Pancreas (tissue), 10 donors: ENCODE measurements at places on chromosomes 7 and 10. TPM values are rescaled to one million over a fixed set of nuclear protein-coding genes. Genes with fewer than 3 reads are reported as not detected.

GRCh38 chr10:124668517-124669051 is 75.6 kb downstream of the FAM53B start:
- H3K4me1 ChIP-seq: no peaks in the 10 kb centered on the region
- DNase-seq: no peak
- H3K36me3 ChIP-seq: no peaks in the 10 kb centered on the region
- no peak overlapping the region for H3K27ac ChIP-seq
- H3K4me3 ChIP-seq: no peak overlapping the region
- H3K27me3 ChIP-seq: no peaks in the 10 kb centered on the region

- no peaks in the 10 kb centered on the region for H3K36me3 ChIP-seq
- no peak overlapping the region for H3K4me3 ChIP-seq
- H3K27ac ChIP-seq: no peak overlapping the region
- H3K27me3 ChIP-seq: no peaks in the 10 kb centered on the region
Measured at GRCh38 chr10:71893920-71894319, 42.9 kb upstream of the PSAP start.

DNA sequence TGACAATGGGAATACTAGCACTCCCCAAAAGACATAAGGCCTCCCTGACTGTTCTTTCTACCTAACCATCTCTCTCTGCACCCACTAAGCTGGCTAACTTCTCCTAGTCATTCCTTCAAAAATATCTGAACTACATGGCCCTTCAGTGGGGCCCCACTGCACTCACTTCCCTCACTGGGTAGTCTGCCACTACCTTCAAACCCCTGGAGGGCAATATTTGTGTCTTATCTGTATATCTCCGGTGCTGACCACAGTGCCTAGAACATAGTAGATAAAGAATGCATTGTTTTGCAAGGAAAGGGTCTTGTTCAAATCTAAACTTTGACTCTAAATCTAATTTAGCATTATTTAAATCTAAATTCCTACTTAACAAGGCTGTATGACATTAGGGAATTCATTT is 44.3 kb downstream of the CACUL1 start:
- DNase-seq: no peak
- H3K27ac ChIP-seq: no peak overlapping the region
- no peaks in the 10 kb centered on the region for H3K4me1 ChIP-seq
- H3K4me3 ChIP-seq: no peak overlapping the region

GRCh38 chr10:26381986-26382385 is 56.2 kb upstream of the APBB1IP start:
- no peak overlapping the region for H3K4me3 ChIP-seq
- no peak overlapping the region for H3K27ac ChIP-seq
- no peaks in the 10 kb centered on the region for H3K4me1 ChIP-seq
- no peaks in the 10 kb centered on the region for H3K27me3 ChIP-seq
- no peak for DNase-seq

The TWNK gene
- 3.4 TPM for total RNA-seq

The PVRIG gene
- total RNA-seq: not detected

DNA sequence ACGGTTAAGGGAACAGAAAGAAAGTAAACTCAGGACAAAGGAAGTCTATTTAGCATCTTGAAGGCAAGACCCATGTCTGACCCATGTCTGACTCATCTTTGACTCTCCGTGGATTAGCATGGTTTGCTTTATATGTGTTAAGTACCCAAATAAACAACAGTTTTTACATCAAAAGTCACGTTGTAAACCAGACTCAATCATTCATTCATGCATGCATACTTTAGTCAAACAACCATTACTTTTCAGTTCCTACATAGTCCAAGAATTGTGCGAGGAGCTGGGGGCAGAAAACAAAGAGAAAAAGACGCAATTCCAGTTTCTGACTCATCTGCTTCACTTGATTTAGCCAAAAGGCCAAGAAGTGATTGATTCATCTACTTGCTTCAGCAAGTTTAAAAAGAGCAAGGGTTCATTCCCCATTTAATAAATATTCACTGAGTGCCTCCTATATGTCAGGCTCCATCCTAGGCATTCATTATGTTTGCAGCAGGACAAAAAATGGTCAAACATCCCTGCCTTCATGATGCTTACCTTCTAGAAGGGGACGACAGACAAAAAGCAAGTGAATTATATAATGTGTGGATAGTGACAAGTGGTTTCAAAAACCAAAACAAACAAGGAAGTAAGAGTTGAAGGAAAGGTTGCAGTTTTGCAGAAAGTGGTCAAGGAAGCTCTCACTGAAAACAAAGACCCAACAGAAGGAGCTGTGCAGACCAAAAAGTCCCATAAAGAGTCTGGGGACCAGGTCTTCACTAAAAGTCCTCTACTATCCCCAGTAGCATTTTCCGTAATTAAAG is 116.2 kb downstream of the FAM107B start:
- no peaks in the 10 kb centered on the region for H3K27me3 ChIP-seq
- peaks cover 10% of the 10 kb centered on the region for H3K4me1 ChIP-seq
- no peaks in the 10 kb centered on the region for H3K36me3 ChIP-seq
- H3K27ac ChIP-seq: no peak overlapping the region
- H3K4me3 ChIP-seq: no peak overlapping the region

DNA sequence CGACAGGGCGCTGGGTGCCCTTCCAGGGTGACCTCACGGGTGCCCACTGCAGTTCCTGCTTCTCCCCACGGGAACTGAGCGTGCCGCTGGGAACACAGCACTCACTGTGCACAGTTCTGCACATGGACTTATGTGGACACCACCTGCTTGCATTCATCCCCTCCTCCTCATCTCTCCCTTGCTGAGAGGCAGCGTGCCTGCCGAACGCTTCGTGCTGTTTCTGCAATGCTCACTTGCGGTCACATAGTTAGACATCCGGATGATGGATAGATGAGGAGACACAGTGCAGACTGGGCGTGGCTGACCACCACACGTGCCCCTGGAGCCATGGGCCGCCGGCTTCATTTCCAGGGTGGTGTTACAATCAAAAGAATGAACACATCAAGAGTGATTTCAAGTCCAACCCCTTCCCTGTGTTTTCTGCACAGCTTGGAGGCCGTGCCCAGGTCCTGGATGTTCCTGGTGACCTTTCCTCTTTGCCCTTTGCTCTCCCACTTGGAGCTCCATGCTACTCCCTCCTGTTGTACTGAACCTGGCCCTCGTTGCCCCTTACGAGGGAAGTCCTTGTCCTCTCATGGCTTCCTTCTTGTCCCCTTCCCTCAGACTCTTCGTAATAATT is 119.4 kb downstream of the VIPR2 start:
- H3K27ac ChIP-seq: no peak overlapping the region
- DNase-seq: no peak
- H3K4me3 ChIP-seq: no peak overlapping the region
- H3K27me3 ChIP-seq: no peaks in the 10 kb centered on the region

- H3K4me1 ChIP-seq: peaks cover 36% of the 10 kb centered on the region
- DNase-seq: no peak
- no peak overlapping the region for H3K27ac ChIP-seq
- H3K4me3 ChIP-seq: no peak overlapping the region
- no peaks in the 10 kb centered on the region for H3K36me3 ChIP-seq
Measured at GRCh38 chr7:149887311-149887710, 13.5 kb downstream of the ATP6V0E2 start.

GRCh38 chr10:12561307-12561706 is 212.0 kb downstream of the CAMK1D start:
- no peak for DNase-seq
- H3K4me3 ChIP-seq: no peak overlapping the region
- no peaks in the 10 kb centered on the region for H3K4me1 ChIP-seq

The SLC29A4 gene
- total RNA-seq: 7.3 TPM

GRCh38 chr10:114974625-114975024 is 36.6 kb downstream of the TRUB1 start:
- no peak overlapping the region for H3K4me3 ChIP-seq
- H3K4me1 ChIP-seq: no peaks in the 10 kb centered on the region
- H3K36me3 ChIP-seq: no peaks in the 10 kb centered on the region

DNA sequence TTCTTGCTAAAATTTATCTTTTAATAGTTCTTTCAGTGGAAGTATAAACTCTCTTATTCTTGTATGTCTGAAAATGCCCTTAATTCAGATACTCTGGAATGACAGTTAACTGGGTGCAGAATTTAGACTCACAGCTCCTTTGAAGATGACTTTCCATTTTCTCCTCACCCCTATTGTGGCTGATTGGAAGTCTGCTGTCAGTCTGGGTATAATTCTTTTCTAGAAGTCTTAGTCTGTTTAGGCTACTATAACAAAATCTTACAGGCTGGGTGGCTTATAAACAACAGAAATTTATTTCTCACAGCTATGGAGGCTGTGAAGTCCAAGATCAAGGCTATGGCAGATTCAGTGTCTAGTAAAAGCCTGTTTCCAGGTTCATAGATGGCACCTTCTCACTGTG is 145.2 kb upstream of the GDF10 start:
- no peak for DNase-seq
- no peak overlapping the region for H3K27ac ChIP-seq
- H3K36me3 ChIP-seq: no peaks in the 10 kb centered on the region
- no peaks in the 10 kb centered on the region for H3K4me1 ChIP-seq

The AGBL3 gene
- total RNA-seq: 3.9 TPM

The PRRT4 gene
- total RNA-seq: 0.75 TPM

GRCh38 chr10:63588436-63589167 is 67.4 kb downstream of the REEP3 start:
- H3K4me3 ChIP-seq: no peak overlapping the region
- no peaks in the 10 kb centered on the region for H3K4me1 ChIP-seq
- no peak overlapping the region for H3K27ac ChIP-seq

GRCh38 chr7:36286226-36286625 is 103.4 kb upstream of the ANLN start:
- no peaks in the 10 kb centered on the region for H3K27me3 ChIP-seq
- H3K4me3 ChIP-seq: no peak overlapping the region
- no peak for DNase-seq
- peaks cover 25% of the 10 kb centered on the region for H3K4me1 ChIP-seq

DNA sequence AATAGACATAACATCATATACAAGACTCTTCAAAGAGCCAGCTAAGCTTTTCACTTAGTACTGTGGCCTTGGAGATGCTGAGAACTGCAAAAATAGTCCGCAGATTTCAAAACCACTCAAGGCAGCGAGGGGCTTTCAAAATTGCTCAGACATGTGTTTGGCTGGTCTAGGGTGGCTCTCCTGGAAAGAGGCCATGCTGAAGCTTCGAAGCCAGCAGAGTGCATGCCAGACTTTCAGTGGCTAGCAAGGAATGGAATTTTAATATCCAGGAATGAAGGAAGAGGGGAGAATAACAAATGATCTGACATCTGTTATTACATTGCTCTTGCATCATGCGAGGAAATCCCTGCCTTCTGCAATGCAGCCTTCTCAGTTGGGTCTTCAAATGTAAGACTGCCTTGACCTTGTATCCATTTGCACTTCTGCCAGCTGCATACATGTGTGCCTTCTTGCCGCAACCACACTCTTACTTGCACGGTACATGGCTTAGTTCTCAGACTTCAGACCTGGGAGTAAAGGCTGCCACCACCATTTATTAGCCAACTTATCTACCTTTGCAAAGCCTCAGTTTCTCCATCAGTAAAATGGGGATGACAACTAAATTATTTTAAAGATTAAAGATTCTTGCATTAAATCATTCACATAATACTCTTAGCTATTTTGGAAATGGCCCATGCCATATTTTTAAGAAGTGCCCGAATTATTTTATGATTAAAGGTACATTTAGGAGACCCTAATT is 55.9 kb downstream of the ITIH5 start:
- H3K27ac ChIP-seq: no peak overlapping the region
- H3K4me1 ChIP-seq: no peaks in the 10 kb centered on the region

DNA sequence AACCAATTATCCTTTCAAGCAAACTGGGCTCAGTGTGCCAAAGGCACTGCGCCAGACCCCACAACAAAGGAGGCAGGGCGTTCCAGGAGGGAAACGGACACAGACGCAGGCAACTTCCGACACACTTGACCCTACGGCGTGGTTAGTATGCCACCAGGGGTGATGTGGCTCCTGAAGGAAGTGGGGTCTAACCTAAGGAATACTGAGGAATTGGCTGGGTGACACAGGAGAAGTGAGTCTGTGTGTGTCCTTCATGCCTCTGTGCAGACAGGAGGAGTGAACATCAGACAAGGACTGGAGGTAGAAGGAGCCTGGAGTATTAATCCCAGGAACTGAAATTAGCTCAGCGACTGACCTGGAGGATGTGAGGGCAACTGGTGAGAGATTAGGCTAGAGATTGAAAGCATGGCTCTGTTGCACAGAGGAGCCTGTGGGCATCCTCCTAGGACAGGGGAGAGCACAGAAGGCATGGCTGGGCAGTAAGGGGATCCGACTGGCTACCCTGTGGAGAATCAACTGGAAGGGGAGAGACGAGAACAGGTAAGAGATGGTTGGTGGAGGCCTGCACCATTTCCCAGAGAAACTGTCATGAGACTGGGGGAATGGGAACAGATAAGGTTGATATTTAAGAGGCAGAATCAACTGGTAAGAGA is 27.8 kb downstream of the GSDME start:
- no peak overlapping the region for H3K4me3 ChIP-seq
- no peak overlapping the region for H3K27ac ChIP-seq
- no peaks in the 10 kb centered on the region for H3K4me1 ChIP-seq
